Uterus (tissue), 4 donors: ENCODE measurements at places on chromosomes 4 and X. TPM values are rescaled to one million over a fixed set of nuclear protein-coding genes. Genes with fewer than 3 reads are reported as not detected.

DNA sequence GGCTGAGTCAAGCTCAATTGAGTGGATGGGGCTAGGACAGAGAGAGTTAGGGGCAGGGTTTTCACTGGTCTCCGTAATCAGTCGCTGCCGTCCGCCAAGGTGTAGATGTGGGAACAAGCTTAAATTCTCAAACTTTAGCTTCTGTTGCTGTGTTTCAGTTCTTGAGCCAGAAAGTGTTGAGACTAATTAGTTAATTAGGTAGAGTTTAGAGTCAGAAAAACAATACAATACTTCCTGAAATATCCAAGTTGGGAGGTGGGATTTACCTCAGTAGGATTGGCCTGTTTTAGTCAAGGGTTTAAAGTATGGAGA lies 1.1 kb upstream of the UBE2D3 start:
- H3K27ac ChIP-seq = peak overlapping the region; percentile 99
- H3K4me1 ChIP-seq = peaks cover 4% of the 10 kb centered on the region
- no peaks in the 10 kb centered on the region for H3K36me3 ChIP-seq
- no peaks in the 10 kb centered on the region for H3K27me3 ChIP-seq

The HGFAC gene
- total RNA-seq = not detected

DNA sequence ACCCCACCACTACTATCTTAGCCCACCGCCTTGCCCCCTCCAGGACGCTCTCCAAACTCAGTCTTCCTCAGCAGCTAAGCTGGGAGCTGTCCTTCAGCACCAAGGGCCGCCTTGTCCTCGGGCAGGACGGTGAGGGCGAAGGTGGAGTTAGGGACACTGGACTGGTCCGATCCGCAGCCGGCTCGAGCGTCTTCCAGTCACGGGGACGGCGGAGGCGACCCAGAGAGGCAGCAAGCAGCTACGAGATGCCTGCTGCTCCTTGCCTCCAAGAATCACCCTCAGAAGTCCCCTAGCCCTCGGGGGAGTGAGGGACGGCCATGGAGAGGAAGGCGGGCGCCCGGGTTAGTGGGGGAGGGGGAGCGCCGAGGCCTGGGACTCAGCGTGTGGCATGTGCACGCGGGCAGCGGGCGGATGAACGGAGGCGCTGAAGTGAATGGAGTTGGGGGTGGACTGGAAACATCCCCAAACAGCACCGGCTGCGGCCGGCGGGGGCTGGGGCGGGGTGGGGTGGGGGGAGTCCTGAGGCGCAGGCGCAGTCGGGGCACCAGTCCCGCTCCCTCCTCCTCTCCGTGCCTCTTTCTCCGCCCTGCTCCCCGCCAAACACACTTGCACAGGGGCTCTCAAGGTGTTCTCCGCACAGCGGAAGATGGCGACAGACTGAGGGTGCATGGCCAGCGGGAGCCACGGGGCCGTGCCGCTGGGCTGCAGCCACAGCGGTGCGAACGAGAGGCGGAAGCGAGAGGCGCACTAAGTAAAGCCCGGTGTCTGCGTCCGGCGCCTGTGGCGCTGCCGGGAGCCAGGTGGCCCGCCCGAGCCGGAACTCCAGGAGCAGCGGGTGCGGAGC lies at the start of gene NALF2:
TSS of gene NALF2 (plus strand) at position 545 of the 844 bp plus-strand sequence. CDS start 957 bp downstream, outside the sequence.
- H3K27ac ChIP-seq = no peak within 1 kb of the TSS
- H3K27me3 ChIP-seq = peaks cover 9% of the 10 kb centered on the region
- no peaks in the 10 kb centered on the region for H3K36me3 ChIP-seq
- DNase-seq = no peak
- H3K4me3 ChIP-seq = peak within 1 kb of the TSS; percentile 25

The SETD7 gene
- total RNA-seq = 38.9 TPM
